ENCODE measurements at places on chromosomes 13 and 19.

GRCh38 chr19:407511-408440 lies 1.2 kb downstream of the C2CD4C start:
- DNase-seq = no peak

DNA sequence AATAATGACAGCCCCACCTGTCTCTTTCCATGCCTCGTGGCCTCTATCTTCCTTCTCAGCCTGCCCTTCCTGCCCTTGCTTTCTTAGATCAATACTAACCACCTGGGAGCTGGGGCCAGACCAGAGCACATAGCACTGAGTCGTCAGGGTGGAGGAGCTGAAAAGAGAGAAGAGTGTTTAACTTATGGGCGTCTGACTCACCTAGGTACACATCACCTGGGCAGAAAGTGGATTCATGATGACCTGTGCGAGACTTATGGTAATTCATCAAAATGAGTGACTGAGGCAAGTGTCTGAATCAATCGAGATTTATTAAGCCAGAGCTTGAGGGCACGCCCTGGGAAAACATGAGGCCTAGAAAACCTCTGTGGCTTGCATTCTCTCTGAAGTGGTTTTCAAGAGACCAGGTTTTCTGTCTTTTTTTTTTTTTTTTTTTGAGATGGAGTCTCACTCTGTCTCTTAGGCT lies 19.2 kb downstream of the CEACAM6 start:
- no peak for DNase-seq

- no peak for DNase-seq
Observed at GRCh38 chr13:101624210-101624922, 171.9 kb downstream of the ITGBL1 start.

GRCh38 chr13:27578121-27579030 lies 42.0 kb downstream of the LNX2 start:
- no peak for DNase-seq

DNA sequence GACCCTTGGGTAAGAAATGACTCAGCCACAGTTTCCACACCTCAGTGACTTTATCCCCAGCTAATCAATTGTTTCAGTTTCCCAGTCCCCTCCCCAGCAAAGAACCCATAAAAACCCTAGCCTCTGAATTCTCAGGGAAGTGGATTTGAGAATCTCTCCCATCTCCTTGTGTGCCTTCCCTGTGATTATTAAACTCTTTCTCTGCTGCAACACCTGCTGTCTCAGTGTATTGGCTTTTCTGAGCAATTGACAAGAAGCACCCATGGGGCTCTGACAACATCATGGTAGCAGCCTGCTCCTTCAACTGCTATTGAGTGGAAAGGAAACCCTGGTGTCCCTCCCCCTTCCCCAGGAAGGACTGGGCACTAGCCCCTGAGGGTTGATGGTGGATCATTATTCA lies 73.7 kb downstream of the UQCRFS1 start:
- DNase-seq = no peak
